HT1080 (cell line): ENCODE measurements at places on chromosomes 5 and 9. TPM values are rescaled to one million over a fixed set of nuclear protein-coding genes. Genes with fewer than 3 reads are reported as not detected.

DNA sequence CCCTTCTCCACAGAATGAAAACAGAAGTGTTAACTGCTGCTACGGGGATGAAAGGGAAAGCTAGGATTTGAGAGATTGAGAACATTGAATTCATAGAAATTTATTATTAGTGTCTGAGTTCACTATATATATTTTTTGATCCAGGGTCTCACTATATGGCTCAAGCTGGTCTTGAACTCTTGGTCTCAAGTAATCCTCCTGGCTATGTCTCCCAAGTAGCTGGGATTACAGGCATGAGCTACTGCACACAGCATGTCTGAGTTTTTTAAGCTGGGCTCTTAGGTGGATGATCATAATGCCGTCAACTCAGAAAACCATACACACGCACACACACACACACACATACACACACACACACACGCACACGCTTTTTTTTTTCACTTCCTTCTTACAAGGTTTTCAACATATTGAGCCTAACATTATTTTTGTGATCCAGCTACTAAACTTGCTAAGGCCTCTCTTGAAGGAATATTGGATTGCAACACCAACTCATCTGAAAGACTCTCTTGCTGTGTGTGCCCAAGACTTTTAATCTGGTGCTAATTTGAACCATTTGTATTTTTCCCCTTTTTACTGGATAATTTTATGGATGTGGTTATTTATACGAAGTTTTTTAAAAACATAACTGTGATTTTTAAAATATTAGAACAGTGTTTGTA lies 1045.4 kb downstream of the DTWD2 start:
- no peak for DNase-seq

Gene OLFM1
- total RNA-seq, result 0.06 TPM in 1 of 2 replicates, not detected in the other

DNA sequence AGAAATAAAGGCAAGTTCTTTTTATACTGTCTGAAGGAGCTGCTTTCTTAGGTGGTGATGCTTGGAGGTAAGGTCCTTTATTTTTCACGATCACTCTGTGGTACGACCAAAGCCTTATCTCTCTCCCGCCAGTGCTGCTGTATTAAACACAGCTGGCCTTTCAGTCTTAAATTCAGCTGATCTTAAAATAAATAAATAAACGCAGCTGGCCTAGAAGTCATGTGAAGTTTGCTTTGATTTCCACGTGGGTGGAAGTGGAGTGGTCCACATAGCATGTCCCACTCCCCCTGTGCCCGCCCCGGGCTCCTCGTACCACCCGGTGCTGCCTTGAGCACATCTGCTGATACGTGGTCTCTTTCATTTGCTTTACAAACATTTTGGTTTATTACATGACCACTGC lies 260.4 kb downstream of the FANCC start:
- DNase-seq, result no peak

- DNase-seq, result no peak
Measured at GRCh38 chr5:14277385-14278320, 134.5 kb downstream of the TRIO start.

DNA sequence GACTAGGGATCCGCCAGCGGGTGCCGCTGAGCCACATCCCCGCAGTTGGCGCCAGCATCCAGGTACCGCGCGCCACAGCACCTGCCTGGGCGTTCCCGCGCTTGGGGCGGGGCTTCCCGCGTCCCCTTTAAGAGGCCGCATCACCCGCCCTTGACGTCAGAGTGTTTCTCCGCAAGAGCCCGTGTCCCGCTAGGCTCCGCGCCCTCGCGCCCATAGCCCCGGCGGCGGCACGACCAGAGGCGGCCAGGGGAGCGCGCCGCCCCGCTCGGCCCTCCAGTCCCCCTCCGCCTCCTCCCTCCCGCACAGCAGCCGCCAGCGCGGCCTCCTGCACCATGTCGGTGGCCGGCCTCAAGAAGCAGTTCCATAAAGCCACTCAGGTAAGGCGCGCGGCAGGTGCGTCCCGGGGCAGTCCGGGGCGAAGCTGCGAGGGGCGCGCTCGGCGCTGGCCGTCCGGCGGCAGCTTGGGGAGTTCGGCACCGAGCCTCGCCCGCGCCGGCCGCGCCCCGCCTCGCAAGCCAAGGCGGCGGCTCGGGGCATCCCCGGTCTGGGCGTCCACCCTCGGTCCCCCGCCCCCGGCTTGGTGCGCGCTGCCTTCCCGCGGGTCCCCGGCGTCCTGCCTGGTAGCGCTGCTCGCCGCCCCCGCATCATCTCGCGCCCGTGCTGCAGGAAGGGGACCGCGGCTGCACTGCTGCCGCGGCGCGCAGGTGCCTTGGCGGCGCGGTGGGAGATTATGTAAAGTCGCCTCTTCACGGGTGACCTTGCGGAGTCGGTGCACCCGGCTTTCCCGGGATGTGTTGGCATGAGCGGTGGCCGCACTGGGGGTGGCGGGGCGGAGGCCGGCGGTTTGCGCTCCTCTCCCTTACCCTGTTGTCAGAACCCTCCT lies at the start of gene SH3GL2:
Gene SH3GL2, plus strand, starts transcription at position 156 of the 883 bp plus-strand sequence.
- no peak for DNase-seq

- peak; percentile 21 for DNase-seq
Measured at GRCh38 chr5:168939156-168939800, 360.1 kb upstream of the PANK3 start.

GRCh38 chr9:109497226-109498153 lies 617 bp downstream of the PTPN3 start:
- no peak for DNase-seq

- no peak for DNase-seq
Measured at GRCh38 chr9:112475318-112475717, 11.3 kb upstream of the KIAA1958 start.

- DNase-seq, result no peak
Measured at GRCh38 chr5:150256410-150257064, 33.0 kb downstream of the CAMK2A start.

Gene SHISAL2B
- total RNA-seq, result 0.10 TPM in 1 of 2 replicates, not detected in the other

Gene HMCN2
- total RNA-seq, result 0.23 and 0.48 TPM in 2 replicates

GRCh38 chr9:129333617-129334104 lies 155.6 kb upstream of the IER5L start:
- DNase-seq, result no peak

DNA sequence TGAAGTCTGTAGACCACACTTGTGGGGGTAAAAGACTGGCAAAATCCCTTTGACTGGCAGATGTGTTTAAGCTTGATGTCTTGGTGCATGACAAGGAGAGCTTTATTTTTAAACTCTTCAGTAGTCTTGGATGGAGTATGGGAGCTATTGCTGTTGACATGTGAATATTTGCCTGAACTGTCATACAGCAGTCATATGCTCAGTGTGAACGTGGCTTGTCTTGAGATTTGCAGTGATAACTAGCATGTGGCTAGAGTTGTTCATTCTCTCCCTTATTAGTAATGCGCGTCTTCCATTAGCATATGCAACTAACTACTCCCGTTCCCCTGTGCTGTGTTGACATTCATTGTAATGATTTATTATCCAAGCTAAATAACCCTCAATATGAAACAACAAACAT lies 523.6 kb upstream of the WWC1 start:
- no peak for DNase-seq

Gene TTF1
- total RNA-seq, result 18.1 and 20.4 TPM in 2 replicates

DNA sequence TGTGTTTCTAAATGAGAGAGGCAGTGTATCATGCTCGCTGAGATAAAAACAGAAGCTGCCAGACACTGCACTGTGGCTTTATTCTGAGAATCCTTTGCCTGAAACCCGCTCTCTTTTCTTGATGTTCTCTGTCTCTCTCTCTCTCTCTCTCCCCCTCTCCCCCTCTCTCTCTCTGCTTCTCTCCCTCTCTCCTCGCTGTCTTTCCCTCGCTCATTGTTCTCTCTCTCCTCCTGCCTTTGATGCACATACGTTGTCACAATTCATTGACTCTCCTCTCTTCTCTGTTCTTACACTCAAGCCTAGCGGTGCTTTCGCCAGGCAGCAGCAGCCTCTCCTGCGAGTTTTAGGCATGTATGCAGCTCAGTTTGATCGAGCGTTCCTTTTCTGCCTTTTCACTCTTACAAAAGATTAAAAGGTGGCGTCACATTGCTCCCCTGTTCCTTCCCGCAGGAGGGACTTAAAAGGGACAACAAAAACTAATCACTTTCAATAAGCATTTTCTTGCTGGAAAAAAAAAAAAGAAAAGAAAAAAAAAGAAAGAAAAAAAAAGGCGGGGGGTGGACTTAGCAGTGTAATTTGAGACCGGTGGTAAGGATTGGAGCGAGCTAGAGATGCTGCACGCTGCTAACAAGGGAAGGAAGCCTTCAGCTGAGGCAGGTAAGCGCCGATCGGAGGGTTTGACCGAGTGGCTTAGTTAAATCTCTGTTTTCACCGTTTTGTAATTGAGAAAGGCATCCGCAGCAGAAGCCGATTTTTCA lies 717.9 kb upstream of the WWC1 start:
- no peak for DNase-seq

GRCh38 chr9:98455256-98456155 lies 200.1 kb upstream of the TBC1D2 start:
- DNase-seq, result no peak

Gene NPR3
- total RNA-seq, result 0.29 and 0.50 TPM in 2 replicates

GRCh38 chr5:6788956-6789649 lies 75.9 kb downstream of the TENT4A start:
- no peak for DNase-seq

DNA sequence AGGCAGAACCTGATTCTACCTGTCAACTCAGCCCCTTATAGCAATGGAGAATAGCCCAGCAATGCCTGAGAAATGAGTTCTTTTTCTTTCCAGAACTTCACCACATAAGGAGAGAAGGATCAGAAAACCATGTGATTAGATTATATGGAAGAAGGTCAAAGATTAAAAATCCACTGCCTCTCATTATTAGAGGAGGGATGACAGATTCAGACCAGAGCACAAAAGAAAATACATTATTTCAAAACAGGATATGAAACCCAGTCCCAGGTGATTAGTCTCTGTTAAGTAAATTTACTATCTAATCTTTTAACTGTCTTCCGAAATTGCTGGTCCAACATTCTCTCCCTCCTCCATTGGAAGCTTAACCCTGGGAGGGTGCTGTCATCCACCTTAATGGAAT lies 322.4 kb downstream of the SLIT3 start:
- no peak for DNase-seq

Gene PIGO
- total RNA-seq, result 26.1 and 27.5 TPM in 2 replicates

DNA sequence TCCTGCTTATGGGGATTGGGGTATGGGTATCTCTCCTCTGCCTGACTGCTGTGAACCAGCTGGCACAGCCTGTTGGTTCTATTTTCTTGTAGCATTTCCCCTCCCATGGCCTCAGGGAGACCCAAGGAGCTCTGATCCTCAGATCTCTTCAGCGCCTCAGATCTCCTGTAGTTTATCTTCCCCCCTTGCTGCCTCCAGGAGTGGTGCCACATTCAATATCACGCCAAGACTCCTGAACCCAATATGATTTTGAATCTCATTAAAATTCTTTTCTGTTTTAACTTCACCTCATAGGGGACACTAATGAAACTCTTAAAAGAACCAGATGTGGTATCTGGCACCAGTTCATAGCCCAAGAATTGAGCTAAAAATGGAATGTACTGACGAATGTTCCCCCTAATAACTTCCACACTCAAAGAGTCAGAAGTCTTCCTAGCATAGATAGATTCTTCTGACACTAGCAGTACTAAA lies 59.6 kb upstream of the LIFR start:
- DNase-seq, result no peak

DNA sequence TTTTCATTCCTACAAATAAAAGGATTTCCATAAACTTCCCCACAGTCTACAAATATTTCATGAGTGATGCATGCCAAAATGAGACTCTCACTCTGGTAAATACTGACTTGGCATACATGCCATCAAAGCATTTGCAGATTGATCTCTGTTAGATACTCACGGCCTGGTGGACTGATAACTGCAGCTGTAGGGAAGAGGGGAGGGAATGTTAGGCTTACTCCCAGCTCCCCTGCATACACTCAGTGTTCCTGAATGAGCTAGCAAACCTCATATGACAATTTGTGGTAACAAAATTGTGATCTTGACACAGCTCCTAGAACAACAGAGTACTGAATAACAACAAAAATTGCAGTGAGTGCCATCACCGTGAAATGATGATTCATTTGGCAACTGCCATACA lies 435.3 kb downstream of the NR2F1-AS1 start:
- no peak for DNase-seq
